ENCODE measurements at places on chromosomes 1 and 21.
A peak's percentile ranks its signal among the peaks of the same experiment; 100 is the strongest.

GRCh38 chr1:117143871-117144270, 22.3 kb upstream of the TRIM45 start:
- DNase-seq = no peak

DNA sequence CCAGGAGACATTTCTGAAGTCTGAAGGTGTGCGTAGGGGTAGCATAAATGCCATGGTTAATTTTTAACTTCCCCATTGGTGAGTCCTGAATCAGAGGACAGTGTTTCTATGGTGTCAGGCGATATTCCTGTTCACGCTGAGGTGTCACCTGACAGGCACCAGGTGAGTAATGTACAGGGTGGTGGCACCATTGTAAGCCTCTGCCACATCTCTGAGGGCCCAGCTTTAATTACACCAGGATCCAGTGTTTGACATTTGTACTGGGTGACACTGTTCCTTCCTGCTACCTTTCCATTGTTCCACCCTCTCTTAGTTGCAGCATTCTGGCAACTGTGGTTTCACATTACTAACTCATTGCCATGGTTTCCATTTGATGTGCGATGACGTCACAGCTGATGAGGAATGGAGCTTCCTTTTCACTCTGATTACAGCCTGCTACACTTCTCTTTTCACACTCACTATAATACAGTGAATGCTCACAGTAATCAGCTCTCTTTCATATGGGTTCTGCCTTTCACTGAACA, 40.6 kb upstream of the MARK1 start:
- peak; percentile 74 for DNase-seq

- no peak for DNase-seq
Measured at GRCh38 chr1:158068918-158069317, 75.5 kb downstream of the KIRREL1 start.

GRCh38 chr1:9718006-9718680, 66.6 kb downstream of the PIK3CD start:
- no peak for DNase-seq

DNA sequence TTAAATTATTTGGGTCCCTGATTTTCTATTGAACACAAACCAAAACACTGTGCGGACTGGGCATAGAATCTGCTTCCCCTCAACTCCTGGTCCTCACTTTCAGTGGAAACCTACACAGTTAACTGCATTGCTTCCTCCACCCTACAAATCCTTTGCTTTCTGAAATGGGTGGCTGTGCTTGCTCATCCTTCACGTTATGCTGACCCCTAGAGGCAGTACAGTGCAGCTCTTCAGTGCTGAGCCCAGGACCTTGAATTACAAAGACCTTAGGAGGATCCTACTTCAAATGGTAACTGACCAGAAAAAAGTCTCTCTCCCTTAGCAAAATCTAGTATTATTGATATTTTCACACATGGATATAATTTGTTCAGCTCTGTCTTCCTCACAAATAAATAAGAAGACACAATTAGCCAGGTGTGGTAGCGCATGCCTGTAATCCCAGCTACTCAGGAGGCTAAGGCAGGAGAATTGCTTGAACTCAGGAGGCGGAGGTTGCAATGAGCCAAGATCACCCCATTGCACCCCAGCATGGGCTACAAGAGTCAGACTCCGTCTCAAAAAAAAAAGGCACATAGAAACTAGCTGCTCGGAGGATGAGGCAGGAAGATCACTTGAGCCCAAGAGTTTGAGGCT, 63.4 kb upstream of the L1TD1 start:
- peak; percentile 55 for DNase-seq

DNA sequence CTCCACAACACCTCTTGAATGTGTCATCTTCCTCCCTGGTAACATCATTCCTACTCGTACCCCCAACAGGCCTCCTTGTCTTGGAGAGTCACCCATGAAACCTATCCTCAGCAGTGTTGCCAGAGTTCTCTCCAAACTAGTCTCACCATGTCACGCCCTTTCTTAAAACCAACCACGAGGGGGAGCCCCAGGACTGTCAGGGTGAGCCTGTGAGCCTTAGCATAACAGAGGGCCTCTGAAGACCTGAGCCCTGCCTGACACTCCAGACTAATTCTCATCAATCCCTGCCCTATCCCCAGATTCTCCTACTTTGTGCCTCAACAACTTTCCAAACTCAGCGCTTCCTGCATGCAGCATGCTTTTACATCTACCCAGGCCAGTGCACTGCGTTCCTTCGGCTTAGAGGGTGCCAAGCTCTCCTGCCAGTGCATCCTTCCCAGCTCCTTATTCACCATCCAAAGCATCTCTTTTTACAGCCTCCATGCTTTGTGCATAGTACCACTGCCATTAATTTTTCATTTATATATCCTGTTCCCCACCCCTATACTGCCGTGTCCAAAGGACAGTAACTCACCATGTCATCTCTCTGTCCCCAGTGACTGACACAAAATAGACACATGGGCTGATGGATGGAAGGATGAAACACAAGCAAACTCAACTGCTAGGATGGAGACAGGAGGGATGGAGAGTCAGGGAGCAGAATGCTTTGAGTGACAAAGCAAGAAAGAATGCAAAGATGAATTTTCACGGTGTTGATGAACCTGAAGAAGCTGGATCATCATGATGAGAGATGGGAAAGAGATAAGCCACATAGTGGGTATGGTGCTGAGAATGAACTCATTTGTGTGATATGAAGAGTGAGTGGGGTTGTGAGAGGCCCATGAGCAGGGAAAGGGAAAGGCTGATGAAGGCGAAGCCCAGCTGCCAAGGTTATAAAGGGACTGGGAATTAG, 34.0 kb downstream of the ZNF697 start:
- peak; percentile 86 for DNase-seq

DNA sequence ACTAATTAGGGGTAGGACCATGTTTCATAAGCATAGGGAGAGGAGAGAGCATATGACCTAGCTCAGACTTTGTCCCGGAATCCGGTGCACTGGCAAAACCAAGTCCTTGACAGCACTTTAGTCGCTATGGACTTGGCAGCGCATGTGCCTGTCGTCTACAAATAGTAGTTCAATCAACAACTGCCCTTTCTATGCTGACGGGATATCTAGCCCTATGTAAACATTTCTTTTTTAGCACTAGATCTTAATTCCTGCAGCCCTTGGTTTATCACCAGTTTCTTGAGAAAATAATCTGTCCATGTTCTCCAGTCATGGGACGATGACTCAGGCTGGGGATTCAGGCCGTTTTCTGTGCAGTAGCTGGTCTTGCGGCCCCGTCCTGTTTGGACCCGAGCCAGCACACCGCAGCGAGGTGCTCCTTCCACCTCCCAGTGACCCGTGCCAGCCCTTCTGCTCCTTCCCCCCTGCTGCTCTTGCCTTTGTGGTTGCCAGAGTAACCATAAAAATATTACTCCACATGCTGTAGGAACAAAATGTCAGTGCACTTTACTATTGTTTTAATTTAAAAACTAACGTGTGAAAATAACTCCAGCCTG, 8.6 kb upstream of the MT1HL1 start:
- DNase-seq = no peak

GRCh38 chr1:226814751-226815537, 55.5 kb upstream of the PSEN2 start:
- DNase-seq = no peak

GRCh38 chr1:27011058-27011764, 1.4 kb downstream of the TENT5B start:
- no peak for DNase-seq

GRCh38 chr1:178706432-178706831, 18.6 kb upstream of the RALGPS2 start:
- DNase-seq = no peak

DNA sequence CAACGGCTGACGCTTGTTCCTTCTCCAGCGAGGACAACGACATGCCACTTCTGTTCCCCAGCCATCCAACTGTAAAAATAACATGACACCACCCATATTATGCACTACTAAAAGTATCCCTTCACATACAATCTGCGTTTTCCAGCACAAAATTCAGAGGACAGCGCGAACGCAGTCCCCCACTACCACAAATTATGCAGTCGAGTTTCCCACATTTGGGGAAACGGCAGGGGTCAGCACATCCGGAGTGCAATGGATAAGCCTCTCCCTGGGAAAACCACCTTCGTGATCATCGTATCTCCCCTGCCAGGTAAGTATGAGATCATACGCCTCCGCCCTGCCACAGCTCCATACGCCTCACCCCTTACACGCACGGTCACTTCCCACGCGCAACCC, 120.9 kb downstream of the PPIAL4G start:
- peak; percentile 69 for DNase-seq

DNA sequence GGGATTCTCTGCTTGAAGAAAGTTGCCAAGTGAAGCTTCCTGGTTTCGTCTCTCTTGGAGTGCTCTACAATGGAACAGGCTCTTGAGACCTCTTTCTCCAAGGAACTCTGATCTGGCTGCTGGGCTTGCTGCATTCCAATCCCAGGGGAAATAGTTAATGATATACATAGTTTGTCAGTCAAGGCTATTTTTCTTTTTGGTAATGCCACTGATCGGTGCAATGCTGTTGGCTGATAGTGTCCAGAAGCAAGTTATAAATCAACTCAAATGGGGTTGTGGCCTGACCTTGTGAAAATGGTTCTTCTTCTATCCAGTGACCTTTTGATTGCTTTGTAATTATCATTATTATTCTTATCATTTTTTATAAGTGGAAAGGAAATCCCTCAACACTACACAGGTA, 48.4 kb upstream of the TNFSF18 start:
- DNase-seq = no peak

- no peak for DNase-seq
Measured at GRCh38 chr1:84615790-84616189, 41.5 kb upstream of the CTBS start.

DNA sequence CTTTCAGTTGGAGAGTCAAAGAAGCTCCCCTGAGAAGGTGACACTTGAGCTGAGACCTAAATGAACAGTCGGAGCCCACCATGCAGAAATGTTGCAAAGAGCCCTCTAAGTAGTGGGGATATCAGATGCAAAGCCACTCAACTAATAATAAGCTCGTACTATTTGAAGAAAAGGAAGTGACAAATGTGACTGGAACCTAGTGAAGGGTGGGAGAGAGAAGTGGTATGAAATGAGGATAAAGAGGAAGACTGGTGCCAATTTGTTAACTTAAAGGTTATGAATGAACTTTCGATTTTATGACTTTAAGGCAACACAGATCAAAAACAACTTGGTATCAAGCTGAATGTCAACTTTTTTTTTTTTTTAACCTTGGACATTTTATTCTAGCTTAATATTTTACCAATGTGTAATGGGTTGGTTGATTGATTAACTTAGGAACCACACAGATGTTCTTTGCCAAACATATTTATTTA, 14.7 kb downstream of the LYPLAL1 start:
- DNase-seq = no peak

DNA sequence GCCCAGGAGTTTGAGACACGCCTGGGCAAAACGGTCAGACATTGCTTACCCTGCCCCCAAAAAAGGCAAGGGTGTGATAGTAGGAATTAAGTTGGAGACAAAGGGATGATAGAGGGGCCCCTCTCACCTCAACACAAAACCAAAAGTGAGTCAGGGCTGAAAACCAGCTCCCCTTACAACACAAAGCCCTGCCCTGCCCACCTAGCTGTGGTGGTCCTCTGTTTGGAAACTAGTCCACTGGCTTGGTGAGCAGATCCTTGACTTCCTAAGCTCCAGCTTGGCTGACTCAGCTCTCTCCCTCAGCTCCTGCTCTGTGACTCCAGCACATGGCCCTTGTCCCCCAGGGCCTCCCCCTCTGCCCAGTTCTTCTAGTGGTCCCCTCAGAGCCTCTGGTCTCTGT, 603.8 kb downstream of the PTPRC start:
- no peak for DNase-seq

DNA sequence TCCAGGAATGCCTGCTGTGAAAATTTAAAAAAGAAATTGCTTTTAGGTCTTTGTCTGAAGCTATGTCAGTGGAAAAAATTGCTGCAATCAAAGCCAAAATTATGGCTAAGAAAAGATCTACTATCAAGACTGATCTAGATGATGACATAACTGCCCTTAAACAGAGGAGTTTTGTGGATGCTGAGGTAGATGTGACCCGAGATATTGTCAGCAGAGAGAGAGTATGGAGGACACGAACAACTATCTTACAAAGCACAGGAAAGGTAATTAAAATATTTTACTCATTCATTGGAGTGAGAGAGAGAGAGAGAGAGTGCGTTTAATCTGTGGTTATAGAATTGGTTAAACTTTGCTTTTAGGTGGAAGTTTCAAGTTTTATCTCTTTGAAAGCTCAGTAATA, 20.0 kb downstream of the CDC73 start:
- no peak for DNase-seq

- DNase-seq = no peak
Measured at GRCh38 chr1:101781201-101781831, 215.4 kb downstream of the OLFM3 start.

GRCh38 chr1:88935522-88936222, 44.3 kb upstream of the GTF2B start:
- peak; percentile 11 for DNase-seq

DNA sequence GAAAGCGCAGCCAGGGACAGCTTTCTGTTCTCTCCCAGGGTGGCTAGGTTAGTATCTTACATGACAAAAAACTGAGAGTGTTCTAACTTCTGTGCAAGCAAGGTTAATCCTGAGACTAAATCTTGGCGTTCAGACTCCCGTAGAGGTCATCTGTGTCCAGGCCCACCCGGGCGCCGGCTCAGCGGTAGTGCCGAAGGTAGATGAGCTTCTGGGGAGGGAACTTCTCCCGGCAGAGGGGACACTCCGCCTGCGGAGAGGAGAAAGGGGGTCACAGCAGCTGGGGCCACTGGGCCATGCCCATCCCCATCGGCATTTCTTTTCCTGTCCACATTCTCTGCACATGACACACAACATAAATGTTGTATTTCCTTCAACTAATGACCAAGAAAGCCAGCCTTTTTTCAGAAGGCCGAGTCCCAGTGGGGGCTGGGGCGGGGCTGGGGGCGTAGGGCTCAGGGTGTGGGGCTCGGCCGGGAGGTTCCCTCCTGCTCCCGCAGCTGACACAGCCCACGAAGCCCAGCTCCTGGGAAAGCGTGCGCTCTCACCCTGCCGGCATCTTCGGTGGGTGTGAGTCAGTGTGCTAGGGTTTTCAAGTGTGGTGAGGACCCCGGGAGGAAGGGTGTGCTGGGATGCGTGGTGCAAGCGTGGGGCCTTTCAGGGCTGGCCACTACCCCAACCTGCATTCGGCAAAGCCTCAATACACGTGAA, 6.6 kb downstream of the PEX10 start:
- no peak for DNase-seq

GRCh38 chr1:110897681-110898080, 24.7 kb downstream of the CD53 start:
- no peak for DNase-seq

GRCh38 chr1:187933562-187934419, 1105.0 kb downstream of the PLA2G4A start:
- DNase-seq = no peak

GRCh38 chr1:244269169-244269568, 182.5 kb downstream of the ADSS2 start:
- no peak for DNase-seq

- DNase-seq = no peak
Measured at GRCh38 chr1:205936846-205937586, 6.2 kb downstream of the SLC26A9 start.

All from activated CD4-positive, alpha-beta T cell treated with anti-CD3 and anti-CD28 coated beads for 36 hours (primary cell).